ENCODE measurements at places on chromosomes 7 and 10.
A peak's percentile ranks its signal among the peaks of the same experiment; 100 is the strongest.

DNA sequence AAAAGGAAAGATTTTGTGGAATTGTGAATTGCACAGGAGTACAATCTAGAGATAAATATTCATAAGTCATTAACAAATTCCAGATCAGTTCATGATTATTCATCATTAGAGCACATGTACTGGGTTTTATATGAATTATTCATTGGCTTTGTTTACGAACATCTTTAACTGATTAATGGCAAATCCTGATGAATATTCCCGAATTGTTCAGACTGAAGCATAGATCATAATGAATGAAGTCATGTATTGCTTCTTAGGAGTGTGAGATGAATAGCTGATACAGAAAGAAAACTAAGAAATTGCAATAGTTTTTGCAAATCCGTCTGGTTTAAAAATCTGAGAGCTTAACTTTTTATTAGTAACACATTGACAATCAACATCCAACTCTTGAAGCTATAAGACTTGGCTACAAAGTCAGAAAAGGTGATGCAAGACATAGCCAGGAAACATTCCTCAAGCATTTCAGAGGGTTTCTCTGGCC is 183.6 kb upstream of the DGKB start:
- DNase-seq = no peak

GRCh38 chr10:89426230-89426868 is 12.0 kb downstream of the IFIT5 start:
- peak; percentile 41 for DNase-seq

GRCh38 chr10:89793649-89794254 is 92.4 kb downstream of the KIF20B start:
- DNase-seq = peak; percentile 73

DNA sequence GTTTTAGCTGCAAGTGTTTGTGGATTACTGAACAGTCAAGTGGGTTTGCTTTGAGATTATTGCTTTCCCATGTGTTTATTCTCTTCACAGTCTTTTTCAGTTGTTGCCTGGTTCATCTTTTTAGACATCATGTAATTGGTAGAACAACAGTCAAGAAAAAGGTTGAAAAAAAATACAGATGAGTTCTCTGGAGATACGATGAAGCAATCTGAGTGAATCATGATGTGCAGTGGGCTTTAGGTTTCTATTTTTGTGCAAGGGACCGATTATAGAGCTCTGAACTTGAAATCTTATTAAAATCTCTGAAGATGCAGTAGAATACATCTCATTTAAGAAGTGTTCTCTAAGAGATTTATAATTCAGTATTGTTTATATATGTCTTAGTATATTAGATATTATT is 145.7 kb downstream of the SDK1 start:
- DNase-seq = no peak

DNA sequence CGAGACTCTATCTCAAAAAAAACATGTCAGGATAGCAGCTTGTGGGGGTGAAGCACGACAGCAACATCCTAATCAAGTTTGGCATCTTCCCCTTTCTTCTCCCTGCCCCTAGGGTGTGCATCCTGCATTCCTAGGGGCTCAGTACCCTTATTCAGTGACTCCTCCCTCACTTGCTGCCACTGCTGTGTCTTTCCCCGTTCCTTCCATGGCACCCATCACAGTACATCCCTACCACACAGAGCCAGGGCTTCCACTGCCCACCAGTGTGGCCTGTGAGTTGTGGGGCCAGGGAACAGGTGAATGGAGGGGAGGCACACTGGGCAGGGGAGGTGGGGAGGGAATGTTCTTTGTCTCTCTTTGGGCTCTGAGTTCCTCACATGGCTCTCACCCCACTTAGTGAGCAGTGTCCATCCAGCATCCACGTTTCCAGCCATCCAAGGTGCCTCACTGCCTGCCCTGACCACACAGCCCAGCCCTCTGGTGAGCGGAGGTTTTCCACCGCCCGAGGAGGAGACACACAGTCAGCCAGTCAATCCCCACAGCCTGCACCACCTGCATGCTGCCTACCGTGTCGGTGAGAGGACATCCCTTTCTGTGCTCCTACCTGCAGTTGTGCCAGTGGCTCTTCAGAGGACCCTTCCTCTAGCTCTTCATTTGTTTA is 11.4 kb downstream of the NDST2 start:
- DNase-seq = no peak

DNA sequence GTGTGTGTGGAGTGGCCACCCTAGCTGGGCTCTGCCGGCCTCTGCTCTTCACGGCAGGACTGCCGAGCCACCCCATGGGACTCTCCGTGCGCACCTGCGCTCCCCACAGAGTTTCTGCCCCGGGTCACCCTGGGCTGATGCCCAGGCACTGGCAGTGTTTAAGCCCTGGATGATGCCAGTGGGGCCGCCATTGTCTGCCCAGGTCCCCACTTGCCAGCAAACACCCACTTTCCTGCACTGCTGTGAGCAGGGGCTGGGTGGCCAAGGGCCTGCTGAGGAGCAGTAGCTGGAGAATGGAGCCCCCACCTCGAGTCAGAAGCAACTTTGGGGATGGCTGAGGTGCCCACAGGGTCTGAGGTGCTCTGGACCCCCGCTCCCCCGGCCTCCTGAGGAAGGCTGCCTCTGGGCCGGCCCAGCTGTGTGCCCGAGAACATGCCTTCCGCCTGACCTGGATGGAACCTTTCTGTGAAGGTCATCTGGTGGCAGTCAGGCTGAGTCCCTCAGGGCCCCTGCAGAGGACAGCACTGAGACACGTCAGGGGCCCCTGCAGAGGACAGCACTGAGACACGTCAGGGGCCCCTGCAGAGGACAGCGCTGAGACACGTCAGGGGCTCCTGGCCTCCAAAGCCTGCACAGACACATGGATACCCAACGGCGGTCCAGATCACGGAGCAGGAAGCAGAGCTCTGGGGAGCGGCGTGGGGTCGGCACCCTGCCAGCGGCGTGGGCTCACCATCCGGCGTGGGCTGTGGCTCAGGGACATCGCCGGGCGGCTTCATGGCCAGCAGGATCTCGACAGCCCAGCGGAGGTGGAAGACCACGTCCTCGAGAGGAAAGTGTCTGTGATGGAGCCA is 62.0 kb downstream of the CFAP46 start:
- no peak for DNase-seq

- no peak for DNase-seq
Measured at GRCh38 chr10:1203704-1204103, 147.5 kb downstream of the WDR37 start.

- DNase-seq = peak; percentile 84
Measured at GRCh38 chr7:91264046-91264923, at the start of gene FZD1. Gene FZD1 (plus strand): TSS chr7:91264433. CDS start chr7:91264881, 448 bp downstream.

- no peak for DNase-seq
Measured at GRCh38 chr7:45160417-45160881, 2.9 kb downstream of the RAMP3 start.

DNA sequence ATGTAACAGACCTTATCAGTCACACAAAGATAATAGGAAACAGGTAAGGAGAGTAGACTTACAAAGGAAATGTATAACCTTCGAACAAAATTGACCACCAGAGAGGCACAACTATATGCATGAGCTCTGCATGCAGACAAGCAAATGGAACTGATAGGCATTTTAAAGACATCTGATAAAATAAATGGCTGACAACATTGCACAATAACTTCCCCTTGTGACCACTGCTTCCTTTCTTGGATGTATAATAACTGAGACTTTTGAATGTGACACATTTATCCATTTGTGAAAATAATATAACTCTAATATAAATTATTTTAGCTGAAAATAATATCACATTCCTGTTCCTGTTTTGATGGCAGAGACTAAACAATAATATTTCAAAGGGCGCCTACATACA is 654.2 kb upstream of the STEAP1 start:
- DNase-seq = no peak

- no peak for DNase-seq
Measured at GRCh38 chr7:73841689-73842066, 638 bp downstream of the METTL27 start.

DNA sequence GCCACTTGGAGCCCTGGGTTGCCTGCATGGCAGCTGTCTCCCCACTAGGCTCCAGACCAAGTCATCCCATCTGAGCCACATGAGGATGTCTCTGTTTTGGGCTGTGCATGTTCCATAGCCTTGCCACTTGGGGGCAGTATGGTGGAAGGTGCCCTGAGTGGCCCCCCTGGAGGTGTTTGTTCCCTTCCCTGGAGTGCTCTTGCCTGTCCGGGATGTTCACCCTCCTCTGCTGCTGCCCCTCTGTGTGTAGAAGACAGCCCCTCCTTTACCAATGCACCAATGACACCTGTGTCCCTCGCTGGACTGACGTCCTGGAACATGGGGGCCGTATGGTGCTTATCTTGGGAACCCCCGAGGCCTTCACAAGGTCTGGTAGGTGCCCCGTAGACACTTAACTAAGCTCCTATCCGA is 100.2 kb downstream of the ACTR3B start:
- peak; percentile 15 for DNase-seq

DNA sequence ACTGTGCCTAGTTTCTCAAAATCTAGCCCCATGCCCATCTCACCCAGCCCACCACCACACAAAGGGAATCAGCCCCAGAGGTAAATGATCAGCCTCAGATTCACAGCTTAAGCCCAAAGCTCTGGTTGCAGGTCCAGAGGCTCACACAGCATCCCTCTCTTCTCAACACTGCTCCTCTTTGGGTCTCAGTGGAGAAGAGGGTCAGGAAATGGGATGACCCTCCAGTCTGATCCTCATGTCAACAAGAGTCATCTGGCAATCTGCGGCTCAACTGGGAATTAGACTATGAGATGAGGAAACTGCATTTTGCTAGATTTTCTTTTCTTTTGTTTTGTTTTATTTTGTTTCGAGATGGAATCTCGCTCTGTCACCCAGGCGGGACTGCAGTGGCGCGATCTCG is 126.2 kb upstream of the PDLIM1 start:
- no peak for DNase-seq

DNA sequence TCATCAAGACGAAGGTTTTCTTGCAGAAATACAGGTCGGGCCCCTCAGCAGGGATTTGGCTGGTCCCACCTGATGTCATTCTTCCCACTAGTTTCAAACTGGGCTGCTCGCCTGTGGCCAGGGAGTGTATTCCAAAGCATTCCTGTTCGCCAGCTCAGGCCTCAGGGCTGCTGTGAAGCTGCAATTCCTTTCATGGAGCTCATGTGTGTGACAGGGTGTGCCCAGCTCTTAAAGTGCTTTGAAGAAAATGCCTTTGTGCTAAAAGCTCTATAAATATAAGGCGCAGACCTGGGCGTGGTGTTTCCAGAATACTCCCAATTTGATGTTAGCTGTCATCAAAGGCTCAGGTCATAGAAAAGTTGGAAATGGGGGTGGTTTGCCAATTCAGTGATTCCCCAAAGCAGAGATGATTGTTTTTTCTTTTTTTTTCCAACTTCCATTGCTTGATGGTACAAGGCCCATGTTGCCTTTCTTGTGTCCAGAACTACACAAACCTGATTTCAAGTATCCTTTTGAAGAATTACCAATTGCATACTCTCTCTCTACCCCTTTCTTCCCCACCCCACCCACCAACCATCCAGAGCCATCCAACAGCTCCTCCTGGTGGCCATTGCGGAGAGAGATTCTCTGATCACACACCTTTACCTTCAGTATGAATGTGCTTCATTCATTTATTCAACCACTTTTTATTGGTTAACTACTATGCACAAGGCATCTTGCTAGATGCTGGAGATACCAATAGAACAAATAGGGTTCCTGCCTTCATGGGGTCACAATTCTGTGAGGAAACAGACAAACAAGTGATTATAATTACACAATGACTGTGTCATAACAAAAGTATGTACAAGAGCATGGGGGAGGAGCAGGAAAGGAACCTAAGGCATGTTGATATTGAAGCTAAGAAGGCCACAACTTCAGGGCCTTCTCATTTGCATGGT is 297.3 kb upstream of the LYZL1 start:
- DNase-seq = peak; percentile 50

- DNase-seq = no peak
Measured at GRCh38 chr7:81819861-81820260, 50.0 kb upstream of the HGF start.

GRCh38 chr10:26879744-26880143 is 19.0 kb upstream of the ABI1 start:
- no peak for DNase-seq

GRCh38 chr7:44733708-44734481 is 14.8 kb upstream of the ZMIZ2 start:
- no peak for DNase-seq

DNA sequence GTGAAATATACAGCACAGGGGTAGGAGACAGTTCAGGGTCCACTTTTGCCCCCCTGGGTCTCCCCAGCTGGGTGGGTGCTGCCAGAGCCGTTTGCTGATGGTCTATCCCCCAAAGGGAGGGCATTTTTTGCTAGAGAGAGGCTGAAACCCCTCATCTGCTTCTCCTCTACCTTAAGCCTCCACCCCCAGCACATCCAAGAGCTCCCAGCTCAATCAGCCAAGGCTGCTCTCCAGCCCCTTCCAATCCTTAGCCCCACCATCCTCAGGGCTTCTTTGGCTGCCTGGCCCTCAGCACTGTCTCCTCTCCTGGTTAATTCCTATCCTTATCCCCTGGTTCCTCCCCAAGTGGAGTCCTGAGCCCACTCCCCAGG is 153.1 kb downstream of the AOAH start:
- no peak for DNase-seq

- DNase-seq = no peak
Measured at GRCh38 chr7:42262964-42263363, 26.0 kb upstream of the GLI3 start.

- DNase-seq = no peak
Measured at GRCh38 chr10:33981301-33981700, 646.8 kb upstream of the NRP1 start.

GRCh38 chr10:105540381-105540780 is 899.3 kb downstream of the SORCS3 start:
- DNase-seq = no peak

DNA sequence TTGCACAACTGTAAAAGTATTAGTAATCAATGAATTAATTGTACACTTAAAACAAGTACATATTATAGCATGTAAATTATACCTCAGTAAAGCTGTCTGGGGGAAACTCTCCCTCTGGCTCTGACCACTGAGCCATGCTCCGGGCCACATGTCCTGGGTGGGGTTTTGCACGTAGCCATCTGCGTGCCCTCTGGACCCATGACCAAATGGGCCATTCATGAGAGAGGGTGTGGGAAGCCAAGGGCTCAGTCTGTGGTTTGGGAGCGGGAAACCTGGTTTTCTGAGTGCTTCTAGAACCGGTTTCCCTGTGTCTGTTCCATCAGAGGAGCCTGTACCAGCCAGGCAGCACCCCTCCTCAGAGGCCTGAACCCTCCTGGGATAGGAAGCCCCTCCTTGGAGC is 143.2 kb downstream of the SH3PXD2A start:
- no peak for DNase-seq

DNA sequence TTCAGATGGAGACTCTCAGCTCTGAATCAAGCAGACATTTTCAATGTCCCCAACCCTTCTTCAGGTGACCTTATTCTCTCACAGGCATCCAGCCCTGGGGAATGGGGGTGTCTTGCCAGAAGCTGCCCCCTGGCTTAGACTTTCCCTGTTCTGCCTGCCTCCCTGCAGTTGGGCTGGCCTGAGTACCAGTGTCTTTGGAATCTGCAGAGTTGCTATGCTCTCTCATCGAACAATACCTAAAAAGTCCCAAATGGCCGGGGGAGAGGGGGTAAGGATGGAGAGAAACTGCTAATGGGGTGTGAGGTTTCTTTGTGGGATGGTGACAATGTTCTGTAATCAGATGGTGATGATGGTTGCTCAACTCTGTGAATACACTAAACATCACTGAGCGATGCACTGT is 20.6 kb downstream of the SLC18A2 start:
- no peak for DNase-seq

- DNase-seq = no peak
Measured at GRCh38 chr7:153401795-153402720, 642.5 kb downstream of the ACTR3B start.

GRCh38 chr7:41529831-41530230 is 173.1 kb downstream of the INHBA start:
- no peak for DNase-seq

- peak; percentile 25 for DNase-seq
Measured at GRCh38 chr7:33612442-33612841, 292.9 kb upstream of the BMPER start.

- no peak for DNase-seq
Measured at GRCh38 chr10:77029777-77030717, 607.6 kb downstream of the KCNMA1 start.
